Glutamatergic neuron (in vitro differentiated cells): ENCODE measurements at places on chromosomes 11 and 22. TPM values are rescaled to one million over a fixed set of nuclear protein-coding genes. Genes with fewer than 3 reads are reported as not detected.

DNA sequence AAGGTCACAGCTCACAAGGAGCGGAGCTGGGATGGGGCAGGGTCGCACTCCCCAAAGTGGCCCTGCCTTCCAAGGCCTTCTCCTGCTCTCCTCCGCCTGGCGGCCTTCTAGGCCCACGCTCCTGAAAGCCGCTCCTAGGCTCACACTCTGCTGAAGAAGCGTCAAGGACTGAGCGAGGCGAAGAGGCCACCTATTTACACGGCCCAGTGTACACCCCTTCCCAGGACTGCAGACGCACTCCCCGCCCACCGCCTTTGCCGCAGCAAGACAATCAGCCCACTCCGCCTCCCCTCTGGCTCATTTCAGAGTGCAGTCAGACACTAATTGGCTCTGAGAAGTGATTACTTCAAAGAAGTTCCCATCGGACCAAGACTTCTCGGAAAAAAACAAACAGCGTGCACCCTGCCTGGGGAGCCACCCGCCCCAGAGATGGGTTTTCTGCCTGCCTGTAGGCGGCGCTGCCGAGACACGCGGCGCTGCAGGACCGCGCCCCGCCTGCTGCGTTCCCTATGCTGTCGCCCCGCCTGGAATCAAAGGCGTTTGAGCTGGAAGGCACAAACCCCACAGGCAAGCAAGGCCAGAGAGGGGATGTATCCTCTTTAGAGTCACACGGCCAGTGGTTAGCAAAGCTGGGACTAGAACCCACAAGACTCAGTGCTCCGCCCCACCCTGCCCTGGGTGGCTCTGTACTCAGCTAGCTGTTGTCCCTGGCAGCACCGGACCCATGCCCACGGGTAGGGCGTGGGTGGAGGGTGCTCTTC is 414.8 kb downstream of the BUD13 start:
- DNase-seq = peak; percentile 82
- peaks cover 12% of the 10 kb centered on the region for H3K4me1 ChIP-seq
- no peaks in the 10 kb centered on the region for H3K36me3 ChIP-seq
- peaks cover 2% of the 10 kb centered on the region for H3K27me3 ChIP-seq
- H3K27ac ChIP-seq = no peak overlapping the region
- no peak overlapping the region for H3K4me3 ChIP-seq

GRCh38 chr11:113465786-113466185 is 9.4 kb downstream of the DRD2 start:
- H3K4me1 ChIP-seq = peaks cover 58% of the 10 kb centered on the region
- no peak overlapping the region for H3K4me3 ChIP-seq
- H3K27me3 ChIP-seq = no peaks in the 10 kb centered on the region
- peaks cover 14% of the 10 kb centered on the region for H3K36me3 ChIP-seq
- no peak overlapping the region for H3K27ac ChIP-seq

- no peaks in the 10 kb centered on the region for H3K4me1 ChIP-seq
- no peak overlapping the region for H3K27ac ChIP-seq
- H3K27me3 ChIP-seq = no peaks in the 10 kb centered on the region
- H3K36me3 ChIP-seq = no peaks in the 10 kb centered on the region
These were observed 638.6 kb upstream of the LRRC4C start for GRCh38 chr11:42098075-42098474.

Gene STIP1
- total RNA-seq = 160 TPM

Gene TSSK2
- not detected for total RNA-seq

DNA sequence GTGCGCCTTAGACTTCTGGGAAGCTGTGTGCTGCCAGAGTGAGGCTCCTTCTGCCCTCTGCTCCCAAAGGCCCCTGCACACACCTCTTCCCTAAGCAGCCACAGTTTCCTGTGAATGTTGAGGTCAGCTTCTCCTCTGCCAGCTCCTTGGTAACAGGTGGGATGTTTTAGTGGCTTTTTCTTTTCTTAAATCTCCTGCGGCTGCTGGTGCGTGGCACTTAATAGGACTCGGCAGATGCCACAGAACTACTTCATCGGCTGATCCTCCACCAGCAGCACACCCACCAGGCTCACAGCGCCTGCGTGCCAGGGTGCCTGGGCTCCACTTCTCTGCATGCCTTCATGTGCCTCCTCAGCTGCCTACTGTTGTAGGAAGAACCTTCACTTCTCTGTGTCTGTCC is 87.8 kb downstream of the RCN1 start:
- H3K36me3 ChIP-seq = no peaks in the 10 kb centered on the region
- no peak overlapping the region for H3K27ac ChIP-seq
- peaks cover 5% of the 10 kb centered on the region for H3K4me1 ChIP-seq
- no peak for DNase-seq
- H3K27me3 ChIP-seq = peaks cover 2% of the 10 kb centered on the region

Gene SYT7
- total RNA-seq = 93.6 TPM

Gene OTOG
- total RNA-seq = not detected

Gene CYTH4
- total RNA-seq = not detected

Gene CADM1
- 1,339 TPM for total RNA-seq

DNA sequence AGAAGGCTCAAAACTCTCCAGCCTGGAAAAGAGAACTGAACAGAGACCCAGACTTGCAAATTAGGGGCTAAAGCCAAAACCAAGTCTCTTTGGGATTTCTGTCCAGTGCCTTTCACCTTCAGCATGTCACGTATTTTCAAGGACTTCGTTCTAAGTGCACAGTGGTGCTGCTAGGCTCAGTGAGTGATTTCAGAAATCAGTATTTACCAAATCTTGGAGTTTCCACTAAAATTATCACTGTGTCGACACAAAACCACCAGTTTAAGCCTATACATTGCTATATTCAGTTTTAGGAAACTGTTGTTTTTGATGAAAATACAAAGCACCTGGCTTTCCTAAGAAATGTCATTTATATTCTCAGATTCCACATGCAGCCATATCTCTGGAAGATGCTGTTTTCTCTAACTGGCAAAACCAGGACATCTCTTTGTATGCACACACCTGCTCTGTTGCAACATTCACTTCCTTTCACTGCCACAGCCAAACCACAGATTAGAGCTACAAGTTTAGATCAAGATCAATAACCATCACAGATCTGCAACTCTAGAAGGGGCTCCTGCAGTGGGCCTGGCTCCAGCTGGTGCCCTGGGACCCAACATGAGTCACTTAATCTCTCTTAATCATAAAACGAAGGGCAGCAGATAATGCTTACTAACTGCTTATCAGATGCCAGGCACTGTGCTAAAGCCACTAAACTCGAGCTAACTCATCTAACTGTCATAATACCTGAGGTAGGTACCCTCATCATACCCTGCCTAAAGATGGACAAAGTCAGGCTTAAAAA is 22.3 kb downstream of the SMCO4 start:
- H3K27me3 ChIP-seq = no peaks in the 10 kb centered on the region
- H3K4me1 ChIP-seq = peaks cover 37% of the 10 kb centered on the region
- no peak for DNase-seq
- no peaks in the 10 kb centered on the region for H3K36me3 ChIP-seq

Gene SLC43A1
- total RNA-seq = 5.2 TPM

- no peak overlapping the region for H3K4me3 ChIP-seq
- no peak for DNase-seq
- no peaks in the 10 kb centered on the region for H3K27me3 ChIP-seq
- H3K27ac ChIP-seq = no peak overlapping the region
- H3K36me3 ChIP-seq = no peaks in the 10 kb centered on the region
These were observed 58.7 kb upstream of the CHST1 start for GRCh38 chr11:45724153-45724552.

- peaks cover 5% of the 10 kb centered on the region for H3K36me3 ChIP-seq
- DNase-seq = no peak
- no peaks in the 10 kb centered on the region for H3K27me3 ChIP-seq
- no peak overlapping the region for H3K4me3 ChIP-seq
These were observed 59.8 kb upstream of the SEPTIN5 start for GRCh38 chr22:19654338-19654987.

Gene SNX32
- total RNA-seq = 14.7 TPM

Gene F2
- 0.29 TPM for total RNA-seq

GRCh38 chr11:8209208-8209807 is 40.5 kb upstream of the RIC3 start:
- no peaks in the 10 kb centered on the region for H3K36me3 ChIP-seq
- no peak for DNase-seq
- H3K27me3 ChIP-seq = peaks cover 2% of the 10 kb centered on the region
- no peaks in the 10 kb centered on the region for H3K4me1 ChIP-seq
- H3K27ac ChIP-seq = no peak overlapping the region

Gene NRGN
- total RNA-seq = 28.9 TPM

Gene KDM4D
- 1.3 TPM for total RNA-seq

Gene SMIM35
- total RNA-seq = not detected

Gene OR52A5
- 0.25 TPM for total RNA-seq

Gene KRTAP5-10
- total RNA-seq = not detected

- H3K4me3 ChIP-seq = no peak overlapping the region
- no peak overlapping the region for H3K27ac ChIP-seq
- H3K4me1 ChIP-seq = no peaks in the 10 kb centered on the region
- no peak for DNase-seq
- no peaks in the 10 kb centered on the region for H3K36me3 ChIP-seq
- peaks cover 5% of the 10 kb centered on the region for H3K27me3 ChIP-seq
These were observed 8.8 kb upstream of the SLC5A1 start for GRCh38 chr22:32034275-32034674.

Gene VPREB3
- not detected for total RNA-seq

GRCh38 chr11:60633645-60634044 is 65.8 kb upstream of the MS4A8 start:
- no peak for DNase-seq
- H3K27ac ChIP-seq = no peak overlapping the region
- no peaks in the 10 kb centered on the region for H3K4me1 ChIP-seq
- H3K27me3 ChIP-seq = peaks cover 5% of the 10 kb centered on the region
- no peak overlapping the region for H3K4me3 ChIP-seq

GRCh38 chr22:37340331-37341262 is 58.3 kb downstream of the CYTH4 start:
- peak overlapping the region; percentile 30 for H3K27ac ChIP-seq
- no peaks in the 10 kb centered on the region for H3K36me3 ChIP-seq
- H3K4me1 ChIP-seq = peaks cover 25% of the 10 kb centered on the region
- H3K4me3 ChIP-seq = no peak overlapping the region
- DNase-seq = peak; percentile 52
- peaks cover 9% of the 10 kb centered on the region for H3K27me3 ChIP-seq

Gene OR5M10
- not detected for total RNA-seq

Gene TREH
- total RNA-seq = not detected

DNA sequence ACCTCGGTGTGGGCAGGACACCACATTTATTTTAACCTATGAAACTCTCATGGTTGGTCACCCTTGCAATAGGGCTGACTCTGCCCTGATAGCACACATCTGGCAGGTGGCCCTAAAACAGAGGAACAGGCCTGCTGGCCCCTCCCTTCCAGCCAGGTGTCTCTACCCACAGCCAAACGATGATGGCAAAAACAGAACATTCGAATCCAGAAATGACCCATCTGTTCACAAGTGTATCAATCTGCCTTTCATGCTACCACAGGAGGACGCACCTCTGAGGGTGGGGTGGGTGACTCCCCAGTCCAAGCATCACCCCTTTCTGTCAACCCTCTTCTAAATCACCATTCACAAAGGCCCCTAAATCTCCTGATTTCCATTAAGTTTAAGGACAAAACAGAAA is 118.1 kb downstream of the ETS1 start:
- no peak overlapping the region for H3K27ac ChIP-seq
- no peak overlapping the region for H3K4me3 ChIP-seq
- DNase-seq = no peak
- no peaks in the 10 kb centered on the region for H3K36me3 ChIP-seq
- H3K4me1 ChIP-seq = no peaks in the 10 kb centered on the region
- no peaks in the 10 kb centered on the region for H3K27me3 ChIP-seq

- peaks cover 5% of the 10 kb centered on the region for H3K36me3 ChIP-seq
- peak overlapping the region; percentile 97 for H3K27ac ChIP-seq
- peaks cover 76% of the 10 kb centered on the region for H3K4me1 ChIP-seq
- no peak for DNase-seq
- peaks cover 8% of the 10 kb centered on the region for H3K27me3 ChIP-seq
- H3K4me3 ChIP-seq = peak overlapping the region; percentile 79
These were observed 187.5 kb downstream of the CADM1 start for GRCh38 chr11:115316696-115317095.

GRCh38 chr11:119626197-119626841 is 102.7 kb downstream of the NECTIN1 start:
- no peaks in the 10 kb centered on the region for H3K36me3 ChIP-seq
- no peak overlapping the region for H3K27ac ChIP-seq
- peaks cover 3% of the 10 kb centered on the region for H3K4me1 ChIP-seq
- H3K27me3 ChIP-seq = peaks cover 10% of the 10 kb centered on the region
- no peak for DNase-seq
